M059J (cell line): ENCODE measurements at places on chromosomes 3 and 15.

DNA sequence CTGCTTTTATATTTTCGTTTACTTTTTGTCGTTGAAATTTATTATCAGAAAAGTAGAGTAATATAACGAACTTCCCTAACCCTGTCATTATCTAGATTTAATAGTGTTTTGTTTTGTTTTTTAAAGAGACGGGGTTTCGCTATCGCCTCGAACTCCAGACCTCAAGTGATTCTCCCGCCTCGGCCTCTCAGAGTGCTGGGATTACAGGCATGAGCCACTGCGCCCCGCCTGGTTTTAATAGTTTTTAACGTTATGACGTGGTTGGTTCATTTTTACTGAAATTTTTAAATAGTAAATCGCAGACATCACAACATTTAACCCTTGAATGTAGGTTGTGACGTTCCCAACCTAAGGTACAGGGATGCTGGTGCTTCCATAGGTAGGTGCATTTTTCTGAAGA, 1.0 kb downstream of the NGRN start:
- peak; percentile 21 for DNase-seq

DNA sequence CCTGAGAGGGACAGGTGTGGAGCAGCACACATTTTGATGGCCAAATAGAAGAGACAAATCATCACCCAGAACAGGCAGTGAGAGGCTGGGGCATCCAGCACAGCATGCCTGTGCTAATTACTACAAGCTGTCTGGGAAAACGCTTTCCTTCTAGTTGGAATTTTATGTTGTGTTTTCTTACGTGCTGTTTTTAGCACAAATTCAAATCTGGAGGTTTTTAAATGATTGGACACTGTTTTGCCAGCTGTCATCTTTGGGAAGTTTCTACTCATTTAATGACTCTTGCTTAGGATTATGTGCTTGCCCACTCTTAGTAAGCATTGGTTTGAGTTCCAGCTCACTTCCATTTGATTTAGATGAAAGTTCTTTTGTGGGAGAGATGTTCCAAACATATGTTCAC, 43.5 kb downstream of the EAF1 start:
- DNase-seq, result no peak

DNA sequence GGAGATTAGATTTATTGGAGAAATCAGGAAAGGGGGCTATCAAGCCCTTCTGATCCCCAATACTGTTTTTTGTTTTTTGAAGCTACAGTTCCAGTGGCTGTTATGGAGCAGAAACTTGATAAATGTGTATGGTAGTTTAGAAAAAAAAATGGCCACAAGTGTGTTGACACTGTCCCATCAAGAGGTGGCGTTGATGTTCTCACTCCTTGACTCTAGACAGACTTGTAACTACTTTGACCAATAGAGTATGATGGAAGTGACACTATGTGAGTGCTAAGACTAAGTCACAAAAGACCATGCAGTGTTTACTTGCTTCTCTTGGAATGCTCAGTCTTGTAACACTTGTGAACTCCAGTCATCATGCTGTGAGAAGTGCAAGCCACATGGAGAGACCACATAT, 356.7 kb downstream of the PDCD6IP start:
- no peak for DNase-seq

- no peak for DNase-seq
Observed at GRCh38 chr3:52704611-52705437, 767 bp downstream of the GLT8D1 start.

DNA sequence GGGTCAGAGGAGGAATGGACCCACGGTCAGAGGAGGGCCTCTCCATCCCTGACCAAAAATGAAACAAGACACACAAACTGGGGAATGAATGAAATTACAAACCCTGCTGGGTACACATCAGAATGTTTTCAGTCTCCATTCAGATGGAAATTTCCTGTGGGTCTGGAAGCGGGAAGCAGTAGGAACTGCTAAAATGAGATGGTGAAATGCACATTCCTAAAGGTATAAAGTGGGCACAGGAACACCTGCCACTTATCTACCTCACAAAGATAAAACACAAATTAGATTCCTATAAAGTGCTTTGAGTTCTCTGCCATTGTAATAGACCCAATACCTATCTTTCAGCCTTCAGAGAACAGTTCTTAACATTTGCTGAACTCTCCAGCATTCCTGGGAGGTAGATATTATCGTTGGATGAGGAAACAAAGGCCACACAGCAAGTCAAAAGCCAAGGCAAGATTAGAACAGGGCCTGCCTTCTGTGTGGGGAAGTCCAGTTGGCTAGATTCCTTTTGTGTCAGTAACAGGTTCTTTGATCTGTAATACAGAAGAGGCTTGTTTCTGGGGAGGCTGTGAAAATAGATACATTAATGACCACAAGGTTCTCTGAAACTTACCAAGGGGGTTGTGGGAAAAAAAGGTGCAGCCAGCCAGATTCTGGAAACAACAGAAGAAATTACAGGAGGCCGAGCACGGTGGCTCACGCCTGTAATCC, 98.4 kb downstream of the IGF2BP2 start:
- no peak for DNase-seq
